Stimulated activated CD4-positive, alpha-beta T cell treated with anti-CD3 and anti-CD28 coated beads, TNF-alpha, amount 100 ng/mL, for 1 hour (primary cell): ENCODE measurements at places on chromosomes 16 and 17.

GRCh38 chr17:5592382-5592781 lies 8.1 kb upstream of the NLRP1 start:
- DNase-seq = no peak

GRCh38 chr16:3317315-3317999 lies 12.2 kb downstream of the ZNF75A start:
- DNase-seq = no peak

DNA sequence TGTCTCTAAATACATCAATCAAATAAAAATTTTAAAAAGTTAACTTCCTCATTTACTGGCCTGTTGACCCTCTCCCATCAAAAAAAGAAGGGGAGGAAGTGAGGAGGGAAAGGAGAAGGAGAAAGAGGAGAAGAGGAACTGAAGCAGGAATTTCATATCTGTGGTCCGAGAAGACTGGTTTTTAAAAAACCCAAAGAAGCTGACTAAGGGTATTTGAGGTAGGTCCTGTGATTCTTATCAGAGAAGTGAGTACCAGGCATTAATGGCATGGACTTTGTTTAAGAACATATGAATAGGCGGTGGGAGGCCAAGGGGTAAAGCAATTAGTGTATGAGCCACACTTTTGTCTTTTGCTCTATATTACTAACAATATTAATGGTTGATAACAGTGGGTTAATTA lies 2.0 kb downstream of the SLC46A1 start:
- no peak for DNase-seq

DNA sequence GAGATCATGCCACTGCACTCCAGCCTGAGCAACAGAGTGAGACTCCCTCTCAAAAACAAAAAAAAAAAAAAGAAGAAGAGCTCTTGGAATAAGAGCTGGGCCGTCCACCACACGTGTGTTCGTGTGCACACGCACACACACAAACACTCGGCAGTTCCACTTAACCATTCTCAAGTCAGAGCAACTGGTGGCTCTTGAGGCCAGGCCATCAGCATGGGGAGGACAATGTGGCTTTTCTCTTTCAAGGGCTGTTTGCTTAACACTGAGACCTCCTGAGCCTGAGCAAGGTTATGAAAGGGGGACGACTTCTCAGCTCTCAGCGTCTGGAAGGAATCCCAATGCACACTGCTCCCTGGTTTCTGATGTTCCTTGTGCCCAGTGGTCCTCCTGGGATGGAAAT lies 444.9 kb downstream of the SOX9 start:
- no peak for DNase-seq

GRCh38 chr17:50311112-50311460 lies 34.8 kb upstream of the XYLT2 start:
- DNase-seq = no peak

DNA sequence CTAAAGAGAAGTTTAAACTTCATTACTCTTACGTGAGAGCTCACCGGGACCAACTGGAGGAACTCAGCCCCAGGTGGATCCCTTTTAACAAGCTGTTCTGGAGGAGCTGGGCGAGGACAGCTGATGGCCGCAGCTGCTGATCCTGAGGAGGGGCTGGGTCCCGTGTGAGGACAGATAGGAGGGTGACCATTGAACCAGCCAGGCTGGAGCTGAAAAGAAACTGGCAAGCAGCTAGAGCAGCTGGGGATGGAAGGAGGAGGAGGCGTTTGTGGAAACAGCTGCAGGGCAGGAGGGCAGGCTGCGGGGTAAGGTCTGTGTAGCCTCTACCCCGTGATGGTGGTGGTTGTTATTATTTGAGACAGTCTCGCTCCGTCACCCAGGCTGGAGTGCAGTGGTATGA lies 119.5 kb downstream of the AATF start:
- no peak for DNase-seq
